ENCODE measurements at places on chromosomes 7 and 10.

DNA sequence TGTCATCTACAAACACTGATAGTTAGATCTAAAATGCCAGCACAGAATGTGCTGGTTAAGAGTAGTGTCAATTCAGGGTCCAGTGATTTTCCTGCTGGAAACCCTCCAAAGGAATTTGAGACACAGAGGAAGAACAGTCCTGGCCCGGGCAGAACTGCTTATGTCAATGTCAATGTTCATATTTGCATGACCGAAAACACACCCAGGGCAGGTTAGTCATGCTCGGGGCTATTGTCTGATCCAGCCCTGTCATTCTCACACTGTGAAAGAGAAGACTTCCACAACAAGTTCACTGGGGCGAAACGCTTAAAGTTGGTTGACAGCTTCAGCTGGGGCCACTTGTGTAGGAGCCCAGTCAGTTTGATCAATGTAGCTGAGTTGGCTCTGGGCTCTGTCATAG lies 139.3 kb downstream of the C1GALT1 start:
- DNase-seq = no peak

DNA sequence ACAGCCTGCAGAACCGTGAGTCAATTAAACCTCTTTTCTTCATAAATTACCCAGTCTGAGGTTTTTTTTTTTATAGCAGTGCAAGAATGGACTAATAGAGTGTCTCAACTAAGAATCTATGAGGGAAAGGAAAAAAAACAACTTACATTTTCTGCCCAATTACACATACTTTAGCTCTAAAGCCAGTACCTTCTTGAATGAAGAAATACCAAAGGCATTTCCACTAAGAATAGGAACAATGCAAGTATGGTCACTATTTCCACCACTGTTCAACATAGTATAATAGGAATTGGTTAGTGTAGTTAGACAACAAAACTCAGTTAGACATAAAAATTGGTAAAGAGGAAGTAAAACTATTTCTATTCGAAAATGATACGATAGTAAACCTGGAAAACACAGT lies 37.6 kb downstream of the MICU1 start:
- DNase-seq = no peak

- DNase-seq = no peak
These were observed 30.7 kb upstream of the ANTXRL start for GRCh38 chr10:46255801-46256747.

DNA sequence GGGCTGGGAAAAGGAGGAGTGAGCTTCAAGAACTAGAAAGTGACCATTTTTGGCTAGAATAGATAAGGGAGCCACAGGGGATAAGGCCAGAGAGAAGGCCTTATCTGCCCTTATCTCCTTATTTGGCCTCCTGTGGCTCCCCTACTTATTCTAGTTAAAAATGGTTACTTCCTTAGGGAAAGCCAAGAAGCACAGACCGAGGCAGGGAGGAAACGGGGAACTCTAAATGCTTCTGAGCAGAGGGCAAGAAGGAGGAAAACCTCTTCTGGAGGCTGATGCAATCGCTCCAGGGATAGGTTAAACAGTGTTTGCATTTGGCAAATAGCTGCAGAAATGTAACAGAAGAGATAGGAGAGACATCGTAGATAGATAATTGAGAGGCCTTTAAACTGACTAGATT lies 18.6 kb downstream of the NRP1 start:
- DNase-seq = no peak

GRCh38 chr10:28711776-28712175 lies 34.5 kb downstream of the BAMBI start:
- DNase-seq = no peak

GRCh38 chr10:102411341-102412255 lies 7.0 kb downstream of the PSD start:
- no peak for DNase-seq

DNA sequence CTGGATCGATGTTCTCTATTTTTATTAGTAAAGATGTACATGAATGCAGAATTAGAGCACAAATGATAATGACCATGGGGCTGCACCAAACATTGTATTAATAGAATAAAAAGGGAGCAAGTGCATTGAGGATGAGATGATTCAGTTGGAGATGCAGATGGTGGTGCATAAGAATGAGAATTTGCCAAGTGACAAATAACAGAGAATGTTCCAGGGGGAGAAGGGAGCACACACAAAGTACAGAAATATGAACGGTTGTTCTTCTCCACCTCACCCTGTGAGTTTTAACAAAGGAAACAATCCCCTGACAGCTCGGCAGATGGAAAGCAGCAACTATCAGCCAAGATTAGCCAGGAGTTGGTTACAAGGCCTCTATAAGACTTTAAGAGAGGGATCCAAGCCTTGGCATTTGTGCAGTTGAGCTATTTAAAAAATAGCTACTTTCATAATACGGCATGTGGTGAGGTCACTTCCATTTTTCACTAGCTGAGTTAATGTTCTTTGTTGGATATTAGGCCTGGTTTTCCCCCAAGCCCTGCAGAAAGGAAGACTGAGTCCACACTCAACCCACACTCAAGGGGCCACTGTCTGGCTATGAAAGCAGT lies 462.5 kb downstream of the TNS3 start:
- DNase-seq = no peak

GRCh38 chr7:100679129-100679926 lies 5.8 kb downstream of the GNB2 start:
- DNase-seq = no peak

GRCh38 chr10:113379091-113379490 lies 173.8 kb upstream of the HABP2 start:
- no peak for DNase-seq

Data from GF-D8 (cell line).